CD4-positive, alpha-beta T cell (primary cell): ENCODE measurements at places on chromosomes 2 and 18.

- DNase-seq, result no peak
Observed at GRCh38 chr2:194271293-194271961, 1385.6 kb upstream of the SLC39A10 start.

- DNase-seq, result no peak
Observed at GRCh38 chr18:3599195-3599594, 149.2 kb downstream of the TGIF1 start.

DNA sequence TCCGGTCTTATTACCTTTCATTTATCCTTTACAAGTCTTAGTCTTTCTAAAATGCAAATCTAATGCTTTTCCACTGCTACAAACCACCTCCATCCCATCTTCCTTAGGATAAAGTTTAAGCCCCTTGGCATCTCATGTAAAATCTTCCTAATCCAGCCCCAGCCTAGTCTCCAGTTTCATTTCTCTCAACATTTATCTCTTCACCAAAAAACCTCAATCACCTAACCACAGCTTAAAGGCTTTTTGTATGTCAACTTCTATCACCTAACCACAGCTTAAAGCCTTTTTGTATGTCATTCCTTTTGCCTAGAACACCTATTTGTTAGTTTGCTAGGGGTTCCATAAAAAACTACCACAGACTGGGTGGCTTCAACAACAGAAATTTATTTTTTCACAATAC is 4.2 kb downstream of the TRAK2 start:
- DNase-seq, result no peak

GRCh38 chr2:104965900-104966299 is 72.0 kb upstream of the MRPS9 start:
- no peak for DNase-seq

DNA sequence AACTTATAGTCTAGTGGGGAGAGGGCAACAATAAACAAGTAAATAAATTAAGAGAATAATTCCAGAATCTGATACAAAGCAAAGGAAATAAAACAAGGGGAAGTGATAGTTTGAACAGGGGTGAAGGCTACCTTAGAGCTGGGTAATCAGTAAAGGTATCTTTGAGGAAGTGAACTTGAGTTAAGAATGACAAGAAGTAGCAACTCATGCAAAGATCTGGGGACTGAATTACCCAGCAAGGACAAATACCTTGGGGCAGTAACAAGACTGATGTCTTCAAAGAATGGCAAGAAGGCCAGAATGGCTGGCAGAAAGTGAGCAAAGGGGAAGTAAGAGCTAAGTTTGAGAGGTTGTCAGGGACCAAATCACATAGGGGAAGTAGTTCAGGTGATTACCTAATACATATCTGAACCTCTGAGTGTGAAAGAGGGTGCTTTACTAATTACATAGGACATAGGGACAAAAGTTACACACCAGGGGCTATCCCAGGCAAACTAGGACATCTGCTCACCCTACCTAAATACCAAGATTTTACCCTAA is 244.6 kb upstream of the HNRNPA3 start:
- no peak for DNase-seq

GRCh38 chr18:46917803-46918600 is 600 bp downstream of the KATNAL2 start:
- no peak for DNase-seq

DNA sequence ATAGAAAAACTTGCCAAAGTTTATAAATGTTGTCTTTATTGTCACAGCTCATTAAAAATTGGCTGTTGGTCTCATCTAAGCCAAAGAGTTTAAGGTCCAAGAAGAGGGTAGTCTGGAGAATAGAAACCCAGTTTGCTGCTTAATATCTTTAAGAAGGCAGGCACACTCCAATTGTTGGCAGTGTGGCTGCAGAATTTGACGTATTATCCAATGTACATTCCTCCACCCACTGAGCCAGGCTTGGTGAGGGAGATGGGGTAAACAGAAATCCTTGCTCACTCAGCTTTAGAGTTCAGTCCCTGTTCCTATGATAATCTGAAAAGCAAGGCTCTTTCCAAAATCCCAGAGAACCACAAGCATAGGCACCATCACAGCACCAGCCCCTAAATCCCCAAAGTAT is 10.7 kb upstream of the ADD2 start:
- DNase-seq, result no peak
